ENCODE measurements at places on chromosomes 5 and 9. TPM values are rescaled to one million over a fixed set of nuclear protein-coding genes. Genes with fewer than 3 reads are reported as not detected.

Gene KCNMB1
- not detected for total RNA-seq

Gene SPOCK1
- 37.9 TPM for total RNA-seq

Gene STK32A
- total RNA-seq: 0.84 TPM

Gene KCTD16
- 0.12 TPM for total RNA-seq

Gene CCNJL
- total RNA-seq: 2.3 TPM

GRCh38 chr5:120297616-120298015, 166.5 kb upstream of the PRR16 start:
- no peak for DNase-seq

DNA sequence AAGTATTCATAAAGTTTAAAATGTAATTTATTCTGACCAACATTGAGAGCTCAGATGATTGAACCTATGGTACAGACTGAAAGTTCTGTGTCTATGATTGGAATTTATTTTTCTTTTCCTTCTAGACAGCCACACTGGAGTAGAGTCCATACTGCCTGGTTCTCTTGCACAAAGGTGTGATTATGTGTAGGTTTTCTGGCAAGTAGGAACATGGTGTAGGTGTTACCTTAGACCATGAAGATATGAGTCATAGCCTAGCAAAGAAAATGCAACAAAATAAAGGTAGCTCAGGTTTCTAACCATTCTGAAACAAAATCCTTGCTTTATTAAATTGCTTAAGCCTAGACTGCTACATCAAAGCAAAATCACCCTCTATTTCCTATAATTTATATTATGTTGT, 143.4 kb downstream of the CDH12 start:
- no peak for DNase-seq

DNA sequence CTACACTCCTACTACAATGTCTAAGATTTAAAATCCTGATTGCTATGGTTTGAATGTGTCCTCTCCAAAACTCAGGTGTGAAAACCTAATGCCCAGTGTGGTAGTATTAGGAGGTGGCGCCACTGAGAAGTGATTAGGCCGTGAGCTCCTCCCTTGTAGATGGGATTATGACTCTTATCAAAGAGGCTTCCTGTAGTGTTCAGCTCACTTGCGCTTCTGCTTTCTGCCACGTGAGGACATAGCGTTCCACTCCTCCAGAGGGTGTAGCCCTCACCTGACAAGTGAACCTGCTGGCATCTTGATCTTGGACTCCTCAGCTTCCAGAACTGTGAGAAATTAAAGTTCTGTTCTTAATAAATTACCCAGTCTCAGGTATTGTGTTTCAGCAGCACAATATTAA, 33.0 kb upstream of the WHRN start:
- no peak for DNase-seq

- no peak for DNase-seq
Observed at GRCh38 chr5:171521679-171522078, 102.2 kb downstream of the FGF18 start.

- DNase-seq: no peak
Observed at GRCh38 chr5:131171276-131171810, 599 bp downstream of the LYRM7 start.

DNA sequence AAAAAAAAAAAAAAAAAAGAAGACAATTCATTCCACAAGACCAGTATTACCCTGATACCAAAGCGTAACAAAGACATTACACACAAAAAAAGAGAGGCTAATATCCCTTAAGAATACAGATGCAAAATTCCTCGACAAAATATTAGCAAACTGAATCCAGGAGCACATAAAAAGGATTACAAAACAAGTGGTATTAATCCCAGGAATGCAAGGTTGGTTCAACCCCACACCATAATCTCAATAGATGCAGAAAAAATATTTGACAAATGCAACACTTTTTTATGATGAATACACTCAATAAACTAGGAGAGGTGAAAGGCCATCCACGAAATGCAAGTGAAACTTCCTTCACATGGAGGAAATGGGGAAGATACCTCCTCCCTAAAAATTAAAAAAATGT, 80.1 kb upstream of the TLR4 start:
- no peak for DNase-seq

- DNase-seq: no peak
Observed at GRCh38 chr9:131656356-131657036, 83.4 kb downstream of the RAPGEF1 start.

DNA sequence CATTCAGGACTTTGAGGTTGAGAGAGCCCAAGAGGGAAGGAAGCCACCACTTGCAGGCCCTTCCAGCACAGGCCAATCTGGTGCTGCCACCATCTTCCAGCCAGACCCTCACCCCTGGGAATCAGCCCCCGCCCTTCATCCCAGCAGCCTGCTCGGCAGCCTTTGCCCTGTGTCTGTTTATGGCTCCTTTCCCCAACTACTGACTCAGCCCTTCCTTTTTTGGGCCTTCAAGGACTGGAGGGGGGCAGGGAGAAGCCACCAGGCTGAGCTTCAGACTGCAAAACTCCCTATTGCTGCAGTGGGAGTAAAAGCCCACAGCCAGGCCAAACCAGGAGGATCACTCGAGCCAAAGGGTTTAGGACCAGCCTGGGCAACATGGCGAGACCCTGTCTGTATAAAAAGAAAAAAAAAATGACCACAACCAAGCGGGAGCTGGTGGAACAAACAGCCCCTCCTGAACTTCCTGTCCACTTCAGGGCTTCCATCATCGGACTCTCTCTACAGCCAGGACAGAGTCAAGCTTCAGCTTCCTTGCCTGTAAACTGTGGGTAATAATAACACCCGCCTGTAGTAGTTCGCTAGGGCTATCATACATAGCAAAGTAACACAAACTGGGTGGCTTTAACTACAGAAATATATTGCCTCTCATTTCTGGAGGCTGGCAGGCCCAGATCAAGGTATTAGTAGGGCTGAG, 85.9 kb upstream of the IL17B start:
- peak; percentile 62 for DNase-seq

GRCh38 chr5:94849821-94850736, 231.6 kb downstream of the SLF1 start:
- DNase-seq: peak; percentile 36

GRCh38 chr9:137372693-137373610, 50.0 kb downstream of the EXD3 start:
- no peak for DNase-seq

DNA sequence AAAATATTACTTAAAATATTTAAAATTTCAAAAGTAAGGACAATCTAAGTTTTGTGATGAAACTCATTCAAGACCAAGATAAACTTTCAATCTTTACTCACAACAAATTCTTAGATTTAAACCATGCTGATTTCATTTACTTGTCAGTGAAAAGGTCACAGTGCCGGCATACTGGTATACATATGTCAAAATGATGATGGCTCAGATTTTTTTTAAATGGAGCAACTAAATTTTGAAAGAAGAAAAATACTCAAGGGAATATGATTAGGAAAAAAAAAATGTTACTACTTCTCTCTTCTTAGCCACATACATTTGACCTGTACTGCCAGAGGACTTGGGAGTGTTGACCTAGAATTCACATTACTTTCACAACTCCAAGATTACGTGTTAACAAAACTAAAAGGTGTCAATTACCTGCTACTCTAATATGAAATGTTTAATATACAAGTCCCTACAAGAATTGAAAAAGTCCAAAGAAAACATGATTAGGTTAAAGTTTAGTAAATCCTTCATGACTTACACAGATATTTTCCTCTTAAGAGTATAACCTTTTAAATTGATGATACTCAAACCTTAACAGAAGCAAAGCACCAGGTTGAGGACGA, 4.6 kb downstream of the EFNA5 start:
- no peak for DNase-seq

- DNase-seq: no peak
Observed at GRCh38 chr9:110712955-110713354, 44.4 kb downstream of the MUSK start.

DNA sequence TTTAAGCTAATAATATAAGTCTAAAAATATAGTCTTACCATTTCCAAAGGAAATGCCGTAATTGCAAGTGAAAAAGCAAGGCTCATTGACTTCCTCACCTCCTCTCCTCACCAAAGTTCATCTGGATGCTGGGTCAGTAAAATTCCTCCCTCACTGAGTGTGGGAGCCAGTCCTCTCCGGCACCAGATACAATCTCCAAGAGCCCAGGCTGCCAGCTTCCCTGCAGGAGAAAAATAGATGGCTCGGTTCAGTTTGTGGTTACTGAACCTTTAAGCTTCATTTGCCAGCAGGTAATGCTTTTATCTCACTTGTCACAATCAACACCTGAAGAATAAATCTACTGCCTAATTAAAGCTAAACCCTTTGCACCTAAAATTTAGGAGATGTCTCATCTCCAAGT, 115.3 kb upstream of the VLDLR start:
- no peak for DNase-seq

DNA sequence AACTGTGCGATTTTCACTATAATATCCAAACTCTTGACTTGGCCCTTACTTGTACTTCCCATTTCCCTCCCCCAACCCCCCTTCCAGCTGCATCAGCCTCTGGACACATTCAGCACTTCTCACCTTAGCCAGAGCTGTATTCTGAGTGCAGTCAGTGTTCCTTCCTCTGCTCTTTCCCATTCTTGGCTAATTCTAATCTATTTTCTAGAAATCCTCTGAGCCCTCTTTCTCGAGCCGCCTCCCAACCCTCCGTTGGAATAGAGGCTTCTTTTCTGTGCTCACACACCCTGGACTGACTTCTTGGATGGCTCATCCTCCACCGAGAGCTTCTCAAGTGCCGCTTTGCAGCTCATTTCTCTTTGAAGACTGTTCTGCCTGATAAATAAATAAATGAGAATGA, 188.8 kb downstream of the NTRK2 start:
- no peak for DNase-seq

DNA sequence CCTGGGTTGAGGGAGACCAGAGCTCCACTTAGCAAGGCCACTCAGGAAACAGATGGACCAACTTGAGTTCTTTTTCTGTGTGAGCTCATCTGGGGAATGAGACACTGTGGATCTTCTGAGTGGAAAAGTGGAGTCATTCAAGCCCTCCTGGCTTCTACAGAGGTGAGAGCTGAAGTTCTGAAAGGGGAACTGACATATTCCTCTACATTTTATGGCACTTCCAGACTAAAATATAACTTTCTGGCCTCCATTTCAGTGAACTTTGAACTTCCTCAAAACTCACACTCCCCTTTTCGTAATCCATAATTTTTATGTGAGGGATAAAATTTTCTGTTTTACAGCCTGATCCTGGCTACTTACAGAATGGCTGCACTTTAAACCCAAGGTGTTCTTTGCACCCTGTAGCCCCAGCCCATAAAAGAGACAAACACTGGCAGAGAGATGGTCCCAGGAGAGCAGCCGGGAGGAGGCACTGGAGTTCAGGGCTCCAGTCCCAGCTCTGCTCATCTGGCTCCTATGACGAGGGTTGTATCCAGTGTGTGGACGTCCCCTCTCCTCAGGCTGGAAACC, 10.8 kb downstream of the SPAAR start:
- no peak for DNase-seq

DNA sequence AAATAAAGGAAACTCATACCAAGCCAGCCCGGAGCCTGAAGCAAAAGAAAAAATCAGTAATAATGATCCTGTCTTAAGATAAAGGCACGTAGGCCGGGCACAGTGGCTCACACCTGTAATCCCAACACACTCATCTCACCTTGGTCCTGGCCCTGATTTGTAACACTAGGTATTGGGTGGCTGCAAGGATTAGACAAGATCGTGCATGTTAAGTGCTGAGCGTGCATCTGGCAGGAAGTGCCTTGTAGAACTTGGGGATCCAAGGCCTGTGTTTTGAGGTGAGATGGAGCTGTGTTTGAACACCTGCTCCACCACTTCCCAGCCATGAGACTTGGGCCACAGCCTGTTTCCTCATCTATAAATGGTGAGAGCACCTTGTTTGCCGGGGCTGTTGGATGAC, 41.5 kb downstream of the SPRY4 start:
- no peak for DNase-seq

DNA sequence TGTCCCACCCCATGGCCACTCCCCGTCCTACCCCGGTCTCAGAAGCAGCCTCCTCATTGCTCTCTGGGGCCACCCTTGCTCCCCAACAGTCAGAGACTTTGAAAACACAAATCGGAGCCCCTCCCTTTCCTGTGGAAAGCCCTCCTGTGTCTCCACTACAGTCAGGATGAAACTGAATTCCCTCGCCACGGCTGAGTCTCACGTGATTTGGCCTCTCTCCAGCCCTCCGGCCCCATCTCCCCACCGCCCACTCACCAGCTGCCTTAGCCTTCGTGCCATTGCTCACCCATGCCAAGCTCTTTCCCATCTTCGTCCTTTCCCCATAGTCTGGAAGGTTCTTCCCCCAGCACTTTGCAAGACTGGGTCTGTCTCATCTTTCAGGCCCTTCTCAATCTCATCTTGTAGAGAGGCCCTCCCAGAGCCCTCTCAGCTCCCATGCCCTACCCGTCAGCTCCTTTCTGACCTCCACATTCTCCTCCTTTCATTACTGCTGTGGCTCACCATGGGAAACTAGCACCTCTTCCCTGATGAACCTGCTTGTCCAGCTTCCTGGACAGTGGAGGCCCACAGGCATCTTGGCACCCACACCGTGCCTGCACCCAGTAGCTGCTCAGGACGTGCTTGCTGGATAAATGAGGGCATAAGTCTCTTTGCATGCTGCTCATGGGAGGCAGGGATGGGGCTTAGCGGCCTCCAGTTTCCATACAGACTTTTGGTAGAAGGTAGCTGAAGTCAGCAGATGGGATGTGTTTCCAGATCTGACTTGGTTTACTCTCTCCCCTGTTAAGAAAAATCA, 126.4 kb upstream of the COL5A1 start:
- DNase-seq: peak; percentile 57

DNA sequence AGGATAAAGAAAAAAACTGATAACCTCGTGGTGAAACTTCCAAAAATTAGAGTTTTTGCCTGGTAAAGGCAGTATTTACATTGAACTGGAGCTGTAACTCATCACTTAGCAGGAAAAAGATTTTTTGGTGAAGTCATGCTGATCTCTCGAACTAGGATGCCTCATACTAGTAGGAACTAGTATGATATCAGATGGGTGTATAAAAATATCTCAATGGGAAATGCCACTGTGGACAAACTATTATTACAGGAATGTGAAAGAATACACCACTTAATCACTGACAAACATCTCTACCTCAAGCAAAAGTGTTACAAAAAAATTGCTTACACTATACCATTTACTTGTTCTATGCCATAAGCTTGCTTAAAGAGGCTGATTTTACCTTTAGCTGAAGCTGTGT, 28.4 kb downstream of the RFX3 start:
- no peak for DNase-seq

DNA sequence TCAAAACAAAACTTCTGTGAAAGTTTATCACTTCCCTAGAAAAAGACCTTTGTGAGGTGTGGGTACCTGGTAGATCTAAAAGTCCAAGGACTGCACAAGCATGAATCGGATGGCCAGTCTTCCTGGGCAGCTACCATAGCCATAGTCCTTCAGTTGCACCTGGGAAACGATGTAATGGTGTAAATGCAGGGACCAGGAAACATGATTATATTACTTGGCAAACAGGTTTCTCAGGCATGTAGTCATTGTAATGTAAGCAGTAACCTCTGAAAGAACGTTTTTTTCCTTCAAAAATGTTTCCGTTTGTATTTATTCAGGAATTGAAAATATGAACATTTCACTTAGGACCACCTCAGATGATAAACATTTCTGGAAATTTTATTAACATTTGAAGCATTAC, 433.4 kb downstream of the DTWD2 start:
- DNase-seq: no peak

- peak; percentile 81 for DNase-seq
Observed at GRCh38 chr5:179275941-179276837, 69.1 kb downstream of the ADAMTS2 start.

Data from RPMI7951 (cell line).